ENCODE measurements at places on chromosomes 7 and 10.

DNA sequence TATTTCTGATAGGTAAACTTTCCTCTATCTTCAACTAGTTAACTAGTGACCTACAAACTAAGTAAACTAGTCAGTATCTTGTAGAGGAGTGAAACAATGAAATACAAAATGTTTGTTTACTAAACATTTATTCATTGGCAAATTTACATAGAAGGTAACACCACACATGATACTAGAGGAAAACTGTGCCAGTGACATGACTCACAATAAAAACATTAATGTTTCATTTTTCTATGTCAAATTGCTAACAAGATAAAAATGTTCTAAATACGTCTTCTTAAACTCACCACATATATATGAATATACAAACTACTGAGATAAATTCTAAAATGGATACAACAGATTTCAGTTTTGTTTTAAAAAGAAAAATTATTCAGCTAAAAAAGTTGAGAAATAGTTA, 471.3 kb downstream of the PARD3 start:
- no peak for DNase-seq

- no peak for DNase-seq
These were observed 315.3 kb downstream of the BMPER start for GRCh38 chr7:34220506-34221185.

DNA sequence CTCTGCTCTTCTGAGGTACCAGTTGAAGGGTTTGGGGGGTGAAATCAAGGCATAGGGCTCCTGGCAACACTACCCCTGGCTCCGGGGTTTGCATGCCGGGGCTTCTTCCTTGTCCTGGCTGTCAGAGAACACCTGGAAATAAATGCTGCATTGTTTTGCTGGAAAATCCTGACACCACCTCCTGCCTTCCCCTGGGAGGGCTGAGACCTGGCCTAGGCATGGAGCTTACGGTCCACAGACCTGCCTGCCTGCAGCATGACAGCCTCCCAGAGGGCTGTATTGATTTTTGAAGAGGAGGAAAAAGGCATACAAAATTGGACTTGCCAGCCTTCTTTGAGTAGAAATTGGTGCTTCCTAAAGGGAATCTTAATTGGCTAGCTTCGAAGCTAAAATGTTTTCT, 227.1 kb downstream of the MGMT start:
- DNase-seq = no peak

DNA sequence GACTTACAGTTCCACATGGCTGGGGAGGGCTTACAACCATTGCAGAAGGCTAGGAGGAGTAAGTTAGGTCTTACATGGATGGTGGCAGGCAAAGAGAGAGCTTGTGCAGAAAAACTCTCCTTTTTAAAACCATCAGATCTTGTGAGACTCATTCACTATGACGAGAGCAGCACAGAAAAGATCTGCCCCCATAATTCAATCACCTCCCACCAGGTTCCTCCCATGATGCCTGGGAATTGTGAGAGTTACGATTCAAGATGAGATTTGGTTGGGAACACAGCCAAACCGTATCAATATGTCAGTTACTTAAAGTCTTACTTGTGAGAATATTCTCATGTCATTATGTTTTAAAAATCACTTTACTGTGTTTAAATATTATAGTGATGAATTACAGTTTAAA, 481.9 kb downstream of the ARL4A start:
- DNase-seq = no peak

- DNase-seq = no peak
These were observed 25.7 kb downstream of the ZNF503 start for GRCh38 chr10:75375838-75376237.

DNA sequence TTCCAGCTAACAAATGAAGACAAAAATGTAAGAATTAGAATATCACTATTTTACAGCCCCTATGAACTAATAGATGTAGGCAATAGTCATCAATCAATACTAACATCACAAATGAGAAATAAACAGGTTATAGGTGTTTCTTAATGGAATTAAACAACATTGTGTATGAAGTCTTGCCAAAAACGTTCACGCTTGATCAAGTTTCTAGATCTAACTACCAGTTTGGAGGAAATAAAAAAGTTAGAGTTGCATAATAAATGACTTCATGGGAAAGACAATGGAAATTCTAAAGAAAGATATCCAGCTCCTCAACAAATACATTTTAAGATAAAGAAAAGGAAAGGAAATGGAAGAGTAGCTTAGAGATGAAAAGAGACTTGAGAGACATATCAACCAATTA, 19.7 kb downstream of the TAC1 start:
- DNase-seq = no peak

DNA sequence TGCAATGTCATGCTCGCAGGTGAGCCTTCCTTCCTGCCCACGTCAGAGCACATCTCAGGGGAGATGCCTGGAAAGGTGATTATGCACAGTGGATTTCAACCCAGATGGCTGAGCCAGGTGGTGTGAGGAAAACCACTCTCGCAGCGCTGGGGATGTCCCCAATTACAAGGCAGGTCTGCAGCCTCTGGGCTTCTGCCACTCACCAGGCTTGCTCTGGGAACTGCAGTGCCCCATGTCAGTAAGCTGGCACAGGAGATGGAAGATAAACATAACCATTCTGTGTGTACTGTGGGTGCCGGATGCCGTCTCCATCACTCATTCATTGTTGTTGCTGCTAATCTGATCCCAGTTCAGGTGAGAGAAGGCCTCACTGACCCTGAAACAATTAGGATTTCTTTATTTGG, 222.9 kb upstream of the PITRM1 start:
- no peak for DNase-seq

- DNase-seq = no peak
These were observed 50.4 kb downstream of the ADRA2A start for GRCh38 chr10:111127081-111127848.

DNA sequence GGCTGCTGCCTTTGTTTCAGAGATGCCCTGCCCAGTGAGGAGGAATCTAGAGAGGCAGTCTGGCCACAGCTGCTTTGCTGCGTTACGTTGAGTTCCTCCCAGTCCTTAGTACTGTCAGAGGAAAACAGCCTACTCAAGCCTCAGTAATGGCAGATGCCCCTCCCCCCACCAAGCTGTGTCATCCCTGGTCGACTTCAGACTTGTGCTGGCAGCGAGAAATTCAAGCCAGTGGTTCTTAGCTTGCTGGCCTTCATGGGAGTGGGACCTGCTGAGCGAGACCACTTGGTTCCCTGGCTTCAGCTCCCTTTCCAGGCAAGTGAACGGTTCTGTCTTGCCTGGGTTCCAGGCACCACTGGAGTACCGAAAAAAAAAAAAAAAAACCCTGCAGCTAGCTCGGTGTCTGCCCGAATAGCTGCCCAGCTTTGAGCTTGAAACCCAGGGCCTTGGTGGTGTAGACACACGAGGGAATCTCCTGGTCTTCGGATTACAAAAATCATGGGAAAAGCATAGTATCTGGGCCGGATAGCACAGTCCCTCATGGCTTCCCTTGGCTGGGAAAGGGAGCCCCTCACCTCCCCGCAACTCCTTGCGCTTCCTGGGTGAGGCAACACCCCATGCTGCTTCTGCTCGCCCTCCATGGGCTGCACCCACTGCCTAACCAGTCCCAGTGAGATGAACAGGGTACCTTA, 9.1 kb downstream of the SDHAF3 start:
- no peak for DNase-seq

DNA sequence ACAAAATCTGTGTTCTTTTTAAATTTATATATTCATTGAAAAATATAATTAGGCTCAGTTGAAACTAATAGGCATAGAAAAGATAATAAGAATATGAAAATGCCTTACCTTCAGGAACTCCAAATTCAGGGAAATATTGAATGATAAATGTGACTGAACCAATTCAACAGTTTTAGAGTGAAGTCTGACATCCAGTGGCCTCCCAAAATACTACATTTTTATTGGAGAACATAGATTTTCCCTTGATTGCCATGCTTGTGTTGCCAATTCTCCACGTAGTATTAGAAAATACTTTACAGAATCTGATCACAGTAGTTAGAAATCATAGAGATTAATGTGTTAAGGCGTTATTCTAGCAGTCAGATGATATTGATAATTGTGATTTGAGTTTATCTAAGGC, 1246.7 kb downstream of the GATA3 start:
- no peak for DNase-seq

GRCh38 chr10:45673074-45673648, 589 bp upstream of the ZFAND4 start:
- no peak for DNase-seq

GRCh38 chr10:59711871-59712494, 2.3 kb upstream of the SLC16A9 start:
- DNase-seq = no peak

DNA sequence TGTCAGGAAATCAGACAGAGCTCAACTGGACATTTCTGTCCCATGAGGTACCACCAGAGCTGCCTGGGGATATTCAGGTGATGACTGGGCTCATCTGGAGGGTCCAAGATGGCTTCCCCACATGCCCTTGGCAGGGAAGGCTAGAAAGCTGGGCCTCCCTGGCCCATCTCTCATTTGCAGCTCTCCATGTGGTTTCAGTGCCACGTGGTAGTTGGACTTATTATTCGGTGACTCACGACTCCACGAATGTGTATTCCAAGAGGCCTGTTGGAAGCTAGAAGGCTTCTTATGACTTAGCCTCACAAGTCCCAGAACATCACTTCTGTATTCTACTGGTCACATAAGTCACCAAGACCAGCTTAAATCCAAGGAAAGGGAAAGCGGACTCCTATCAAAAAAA, 22.8 kb downstream of the NSMCE4A start:
- no peak for DNase-seq

- no peak for DNase-seq
These were observed 18.1 kb upstream of the TFAM start for GRCh38 chr10:58367069-58367468.

DNA sequence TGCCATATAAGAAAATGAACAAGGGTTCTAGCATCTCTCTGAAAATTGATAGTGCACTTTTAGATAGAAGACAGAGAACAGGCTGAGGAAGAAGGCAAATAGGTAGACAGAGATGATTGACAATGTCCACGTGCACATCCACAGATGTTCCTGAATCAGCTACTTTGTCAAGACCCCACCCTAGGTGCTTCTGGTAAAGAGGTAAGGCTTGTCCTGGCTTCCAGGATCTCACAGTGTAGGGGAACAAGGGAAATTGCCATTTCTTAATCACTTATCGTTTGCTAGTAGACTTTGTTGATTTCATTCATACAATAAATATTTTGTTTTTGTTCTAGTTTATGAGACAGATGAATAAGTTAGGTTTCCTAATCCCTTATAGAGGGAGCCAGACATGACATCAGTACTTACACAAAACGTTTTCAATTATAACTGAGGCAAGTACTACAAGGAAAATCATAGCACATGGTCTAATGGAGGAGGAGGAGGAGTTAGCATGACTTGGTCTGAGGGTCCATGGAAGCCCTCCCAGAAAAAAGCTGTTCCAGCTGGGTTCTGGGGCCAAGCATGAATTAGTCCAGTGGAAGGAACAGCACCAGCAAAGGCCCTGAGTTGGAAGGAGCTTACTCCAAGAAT, 115.9 kb upstream of the ARID5B start:
- no peak for DNase-seq

DNA sequence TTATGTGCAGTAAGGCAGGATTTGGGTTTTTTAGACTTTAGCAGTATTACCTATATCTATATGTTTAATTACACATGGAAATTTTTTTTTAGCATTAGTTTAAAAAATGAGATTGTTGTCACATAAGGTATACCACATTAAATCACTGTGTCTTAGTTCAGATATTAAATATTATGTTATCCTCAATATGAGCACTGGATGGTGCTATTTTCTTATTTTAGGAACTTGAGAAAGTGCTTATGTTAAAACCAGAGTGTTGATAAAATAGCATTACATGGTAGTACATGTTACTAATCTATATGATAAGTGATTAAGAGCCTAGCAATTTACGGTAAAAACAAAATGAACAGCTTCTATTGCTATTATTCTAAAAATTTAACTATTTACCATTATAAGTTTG, 28.8 kb downstream of the MIOS start:
- DNase-seq = no peak

GRCh38 chr7:87110778-87111177, 41.5 kb upstream of the DMTF1 start:
- DNase-seq = no peak

GRCh38 chr10:623477-624311, 65.8 kb downstream of the DIP2C start:
- DNase-seq = no peak

DNA sequence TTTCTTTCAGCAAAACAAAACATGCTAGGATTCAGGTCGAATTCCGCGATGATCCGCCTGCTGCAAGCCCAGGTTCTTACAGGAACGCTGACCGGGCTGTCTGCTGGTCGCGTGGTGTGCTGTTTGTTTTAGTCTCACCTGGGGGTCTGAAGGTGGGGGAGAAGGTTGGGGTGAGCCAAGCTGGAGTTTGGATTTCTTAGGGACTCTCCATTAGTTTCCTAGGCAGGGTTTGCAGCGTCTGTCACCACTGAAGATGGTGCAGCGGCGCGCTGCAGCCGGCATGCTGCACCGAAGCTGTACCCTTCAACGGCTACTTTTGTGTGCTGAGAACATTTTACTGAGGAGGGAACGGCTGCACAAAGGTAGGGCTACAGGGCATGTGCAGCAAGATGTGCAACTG, 48.7 kb downstream of the GCC1 start:
- DNase-seq = no peak

DNA sequence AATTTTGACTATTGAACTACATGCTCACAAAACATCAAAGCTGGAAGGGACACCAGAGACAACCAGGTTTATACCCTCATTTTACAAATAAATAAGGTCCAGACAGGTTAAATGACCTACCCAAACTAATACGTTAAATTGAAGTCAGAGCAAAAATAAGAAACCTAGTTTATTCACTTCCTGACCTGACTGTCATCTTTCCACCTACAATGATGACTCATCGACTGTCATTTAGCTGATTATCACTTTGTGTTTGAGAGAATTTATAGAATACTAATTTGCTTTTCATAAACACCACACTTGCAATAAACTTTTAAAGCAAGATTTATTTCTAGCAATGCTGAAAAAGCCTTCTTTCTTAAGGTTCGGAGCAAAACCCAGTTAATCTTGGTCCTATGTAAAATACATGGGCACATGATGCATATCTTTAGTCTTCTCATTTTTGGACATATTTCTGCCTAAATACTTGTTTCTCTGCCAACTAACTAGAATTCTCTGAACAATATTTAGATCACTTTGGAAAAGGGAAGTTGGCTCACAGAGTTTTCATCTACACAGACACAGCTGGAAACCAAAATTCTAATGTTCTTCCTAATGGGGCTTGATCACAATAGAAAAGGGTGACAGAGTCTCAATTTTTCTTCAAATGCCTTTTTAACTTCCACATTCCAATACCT, 16.7 kb upstream of the LRRN3 start:
- no peak for DNase-seq

- DNase-seq = no peak
These were observed 109.5 kb upstream of the GJD4 start for GRCh38 chr10:35495521-35496119.

DNA sequence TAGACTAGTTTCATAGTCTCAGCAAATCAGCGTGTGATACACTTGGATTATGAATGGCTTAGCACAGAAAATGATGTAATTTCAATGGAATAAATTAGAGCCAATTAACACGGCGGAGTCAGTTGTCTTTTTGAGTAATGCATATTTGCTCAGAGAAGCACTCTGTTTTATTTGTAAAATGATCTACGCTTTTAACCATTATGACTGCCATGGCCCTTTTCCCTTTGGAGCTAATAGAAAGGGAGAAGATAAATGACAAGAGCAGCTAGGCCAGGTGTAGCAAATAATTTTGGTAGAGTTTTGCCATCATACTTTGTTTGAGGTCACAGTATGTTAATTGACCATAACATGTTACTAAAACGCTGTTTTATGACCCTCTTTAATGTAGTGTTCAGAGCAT, 86.8 kb downstream of the GPR158 start:
- DNase-seq = no peak

GRCh38 chr7:6279937-6280336, 7.5 kb upstream of the CYTH3 start:
- no peak for DNase-seq

- no peak for DNase-seq
These were observed 133.3 kb upstream of the LAMB4 start for GRCh38 chr7:108263425-108263824.

Measured in stimulated activated CD4-positive, alpha-beta T cell treated with anti-CD3 and anti-CD28 coated beads, Interleukin-1b, Interleukin-23, amount 100 ng/mL, for 1 hour (primary cell).